Right lobe of liver (tissue), 6 donors: ENCODE measurements at places on chromosomes 1 and 21. TPM values are rescaled to one million over a fixed set of nuclear protein-coding genes. Genes with fewer than 3 reads are reported as not detected.

The PINK1 gene
- 77.2 TPM for total RNA-seq

The EMC1 gene
- 25.5 TPM for total RNA-seq

The FAM151A gene
- 0.12 TPM for total RNA-seq

The FAM72B gene
- not detected for total RNA-seq

The PPM1J gene
- total RNA-seq, result 0.61 TPM

The LRP8 gene
- 1.2 TPM for total RNA-seq

The FAM167B gene
- 2.1 TPM for total RNA-seq

The GRIK1 gene
- total RNA-seq, result not detected

GRCh38 chr1:73859227-73859626, 338.7 kb downstream of the LRRIQ3 start:
- no peak for DNase-seq
- no peak overlapping the region for H3K27ac ChIP-seq
- H3K27me3 ChIP-seq, result no peaks in the 10 kb centered on the region
- H3K36me3 ChIP-seq, result no peaks in the 10 kb centered on the region

- no peaks in the 10 kb centered on the region for H3K4me1 ChIP-seq
- no peak overlapping the region for H3K4me3 ChIP-seq
- H3K36me3 ChIP-seq, result no peaks in the 10 kb centered on the region
- no peak overlapping the region for H3K27ac ChIP-seq
- DNase-seq, result no peak
Observed at GRCh38 chr1:115925467-115925866, 50.8 kb upstream of the SLC22A15 start.

- H3K27ac ChIP-seq, result peak overlapping the region; percentile 85
- H3K4me1 ChIP-seq, result no peaks in the 10 kb centered on the region
- DNase-seq, result peak; percentile 71
- H3K4me3 ChIP-seq, result peak overlapping the region; percentile 12
- H3K36me3 ChIP-seq, result peaks cover 3% of the 10 kb centered on the region
- no peaks in the 10 kb centered on the region for H3K27me3 ChIP-seq
Observed at GRCh38 chr1:226974544-226975258, 34.6 kb downstream of the COQ8A start.

DNA sequence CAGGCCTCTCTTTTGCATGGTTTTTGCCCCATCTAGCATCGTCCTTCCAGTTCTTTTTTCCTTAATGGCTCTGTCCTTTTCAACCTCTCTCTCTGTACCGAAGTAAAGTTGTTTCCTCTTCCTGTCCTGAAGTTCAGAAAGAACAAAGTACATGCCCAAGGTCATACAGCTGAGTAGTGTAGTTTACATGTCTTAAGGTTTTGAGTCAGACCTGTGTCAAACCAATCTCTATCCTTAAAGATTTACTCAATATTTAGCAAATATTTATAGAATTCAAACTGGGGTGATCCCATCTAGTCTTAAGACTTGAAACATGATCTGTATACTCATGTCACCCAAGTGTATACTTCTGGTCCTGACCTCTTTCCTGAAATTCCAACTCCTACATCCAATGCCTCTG, 118.7 kb upstream of the SGIP1 start:
- no peak for DNase-seq
- no peak overlapping the region for H3K27ac ChIP-seq
- H3K36me3 ChIP-seq, result no peaks in the 10 kb centered on the region

DNA sequence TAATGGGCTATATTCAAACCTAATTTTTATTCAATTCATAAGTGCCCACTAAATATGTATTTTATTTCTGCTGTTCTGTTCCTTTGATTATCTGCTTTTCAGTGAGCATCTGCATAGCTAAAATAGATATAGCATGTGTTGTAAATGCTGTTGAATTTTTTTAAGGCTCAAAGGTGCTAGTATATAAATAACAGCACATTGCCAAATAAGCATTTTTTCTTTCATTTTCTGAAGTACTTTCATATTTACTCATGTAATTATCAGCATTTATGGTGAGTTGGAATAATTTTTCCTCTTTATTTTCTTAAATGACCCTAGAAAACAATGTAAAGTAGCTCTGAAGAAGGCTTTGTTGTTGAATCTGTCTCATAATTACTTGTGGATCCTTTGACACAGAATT, 69.6 kb upstream of the B3GALT2 start:
- no peaks in the 10 kb centered on the region for H3K4me1 ChIP-seq
- H3K27ac ChIP-seq, result no peak overlapping the region
- H3K36me3 ChIP-seq, result no peaks in the 10 kb centered on the region
- H3K4me3 ChIP-seq, result no peak overlapping the region

DNA sequence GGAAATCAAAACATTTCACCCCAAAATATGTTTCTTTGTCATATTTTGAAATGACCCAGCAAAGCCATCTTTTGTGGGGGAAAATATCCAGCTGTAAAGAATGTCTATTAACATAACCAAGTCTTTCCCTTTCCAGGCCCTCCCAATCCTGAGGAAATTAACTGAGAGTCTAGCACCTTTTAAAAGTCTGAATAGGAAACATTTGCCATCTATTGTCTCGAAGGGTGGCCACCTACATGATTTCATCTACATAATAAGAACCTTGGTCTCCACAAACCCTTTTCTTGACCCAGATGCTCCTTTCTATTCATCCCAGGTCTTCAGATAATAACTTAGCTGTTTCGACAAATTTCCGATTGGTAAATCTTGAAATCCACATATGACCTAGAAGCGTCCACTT, 5.4 kb upstream of the MT1HL1 start:
- H3K27me3 ChIP-seq, result no peaks in the 10 kb centered on the region
- no peak overlapping the region for H3K27ac ChIP-seq
- no peaks in the 10 kb centered on the region for H3K36me3 ChIP-seq
- DNase-seq, result no peak
- no peak overlapping the region for H3K4me3 ChIP-seq

GRCh38 chr1:207261971-207262370, 59.5 kb upstream of the CD55 start:
- H3K36me3 ChIP-seq, result no peaks in the 10 kb centered on the region
- H3K27me3 ChIP-seq, result no peaks in the 10 kb centered on the region
- no peak for DNase-seq
- no peaks in the 10 kb centered on the region for H3K4me1 ChIP-seq
- no peak overlapping the region for H3K4me3 ChIP-seq
- no peak overlapping the region for H3K27ac ChIP-seq

DNA sequence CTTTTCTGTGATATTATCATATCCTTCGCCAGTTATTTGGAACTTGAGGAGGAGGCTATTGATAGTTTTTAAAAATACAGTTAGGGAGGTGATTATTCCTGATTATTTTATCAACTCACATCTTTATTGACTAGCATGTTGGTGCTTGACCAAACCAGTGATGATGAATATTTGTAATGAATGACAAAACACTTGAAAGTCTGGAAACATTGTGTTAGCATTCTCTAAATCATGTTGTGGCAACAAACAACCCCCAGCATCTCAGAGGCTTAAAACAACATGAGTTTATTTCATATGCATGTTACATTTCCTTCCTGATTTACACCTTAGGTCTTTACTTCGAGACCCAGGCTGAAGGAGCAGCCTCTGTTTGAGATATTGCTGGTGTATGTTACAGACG, 10.7 kb upstream of the JUN start:
- no peak for DNase-seq
- no peaks in the 10 kb centered on the region for H3K4me1 ChIP-seq
- H3K36me3 ChIP-seq, result no peaks in the 10 kb centered on the region
- H3K27me3 ChIP-seq, result no peaks in the 10 kb centered on the region
- no peak overlapping the region for H3K27ac ChIP-seq

GRCh38 chr1:21763694-21764419, 19.1 kb downstream of the USP48 start:
- no peaks in the 10 kb centered on the region for H3K36me3 ChIP-seq
- no peak overlapping the region for H3K27ac ChIP-seq
- no peak for DNase-seq
- H3K4me3 ChIP-seq, result no peak overlapping the region

DNA sequence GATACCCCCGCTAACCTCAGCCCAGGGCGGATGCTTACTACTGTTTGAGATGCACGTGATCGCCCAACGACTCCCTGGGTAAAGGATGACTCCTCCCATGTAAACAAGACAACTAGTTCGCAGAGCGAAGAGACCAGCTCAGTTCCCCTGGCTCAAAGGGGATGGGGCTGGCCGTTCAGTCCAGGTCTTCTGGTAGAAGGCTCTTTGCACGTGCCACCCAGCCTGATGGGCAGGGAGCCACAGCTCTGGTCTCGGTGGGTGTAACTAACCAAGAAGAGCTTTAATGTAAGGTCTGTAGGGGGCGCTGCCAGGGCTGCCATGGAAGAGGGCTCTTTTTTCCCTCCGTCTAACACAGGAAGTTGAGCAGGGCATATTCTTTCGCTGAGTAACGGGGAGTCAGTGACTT, 49.4 kb upstream of the PARP1 start:
- no peaks in the 10 kb centered on the region for H3K27me3 ChIP-seq
- no peaks in the 10 kb centered on the region for H3K36me3 ChIP-seq
- no peak for DNase-seq
- no peak overlapping the region for H3K27ac ChIP-seq
- H3K4me1 ChIP-seq, result no peaks in the 10 kb centered on the region

- DNase-seq, result no peak
- no peak overlapping the region for H3K27ac ChIP-seq
- peaks cover 17% of the 10 kb centered on the region for H3K36me3 ChIP-seq
- no peaks in the 10 kb centered on the region for H3K4me1 ChIP-seq
- no peaks in the 10 kb centered on the region for H3K27me3 ChIP-seq
Observed at GRCh38 chr1:162336621-162337285, 39.9 kb downstream of the SPATA46 start.

- H3K27me3 ChIP-seq, result no peaks in the 10 kb centered on the region
- no peak for DNase-seq
- no peak overlapping the region for H3K27ac ChIP-seq
- no peak overlapping the region for H3K4me3 ChIP-seq
- no peaks in the 10 kb centered on the region for H3K4me1 ChIP-seq
Observed at GRCh38 chr1:234882898-234883297, 245.7 kb downstream of the TOMM20 start.
